Stimulated activated CD4-positive, alpha-beta T cell treated with anti-CD3 and anti-CD28 coated beads, Interleukin-4, amount 100 ng/mL, for 4 hours (primary cell): ENCODE measurements at places on chromosomes 6 and 20.

DNA sequence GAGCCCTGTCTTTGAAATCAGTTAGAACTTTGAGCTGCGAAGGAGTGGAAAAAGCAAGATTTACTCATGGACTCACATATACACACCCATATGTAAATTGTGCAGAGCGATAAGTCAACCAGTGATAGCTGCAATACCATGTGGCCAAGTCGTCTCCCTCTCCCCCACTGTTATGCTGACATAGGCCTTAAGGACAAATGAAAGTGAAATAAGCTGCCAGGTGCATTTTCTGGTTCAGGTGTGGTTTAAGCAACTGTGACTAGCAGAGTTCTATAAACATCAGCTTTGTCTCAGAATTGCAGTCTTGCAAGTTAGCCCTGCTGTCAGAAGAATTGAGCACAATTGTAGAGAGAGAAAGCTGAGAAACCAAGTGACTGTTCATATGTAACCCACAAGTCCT, 9.6 kb downstream of the FAM83B start:
- no peak for DNase-seq

GRCh38 chr6:48916607-48917006, 546.4 kb downstream of the MMUT start:
- no peak for DNase-seq

DNA sequence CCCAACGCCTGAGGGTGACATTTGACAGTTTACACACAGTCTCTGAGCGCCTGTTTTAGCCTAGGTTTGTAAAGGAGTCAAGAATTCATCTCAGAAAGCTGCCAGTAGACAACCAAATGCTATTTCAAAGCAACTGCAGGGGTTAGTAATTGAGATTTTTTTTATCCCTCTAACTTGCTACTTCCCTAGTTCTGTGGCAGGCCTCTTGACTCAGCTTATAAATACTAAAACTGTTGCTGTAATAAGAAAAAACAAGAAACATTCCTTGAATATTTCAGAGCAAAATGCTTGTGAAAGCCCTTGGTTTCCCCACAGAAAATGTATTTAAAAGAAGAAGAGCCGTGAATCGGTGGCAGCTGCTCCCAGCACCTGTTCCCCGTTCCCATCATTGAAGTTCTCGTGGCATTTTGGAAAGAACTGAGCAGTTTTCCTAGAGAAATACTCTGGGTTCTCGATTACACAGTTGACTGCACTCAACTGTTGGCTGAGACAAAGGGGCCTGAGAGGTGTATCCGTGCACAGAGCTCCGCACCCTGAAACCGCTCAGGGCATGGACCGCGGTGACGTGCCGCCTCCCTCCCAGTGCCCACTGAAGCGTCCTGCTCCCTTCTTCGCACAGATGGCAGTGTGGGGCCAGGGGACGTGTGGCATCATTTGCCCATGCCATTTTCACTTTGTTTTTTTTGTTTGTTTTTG, 20.9 kb downstream of the DLL1 start:
- no peak for DNase-seq

DNA sequence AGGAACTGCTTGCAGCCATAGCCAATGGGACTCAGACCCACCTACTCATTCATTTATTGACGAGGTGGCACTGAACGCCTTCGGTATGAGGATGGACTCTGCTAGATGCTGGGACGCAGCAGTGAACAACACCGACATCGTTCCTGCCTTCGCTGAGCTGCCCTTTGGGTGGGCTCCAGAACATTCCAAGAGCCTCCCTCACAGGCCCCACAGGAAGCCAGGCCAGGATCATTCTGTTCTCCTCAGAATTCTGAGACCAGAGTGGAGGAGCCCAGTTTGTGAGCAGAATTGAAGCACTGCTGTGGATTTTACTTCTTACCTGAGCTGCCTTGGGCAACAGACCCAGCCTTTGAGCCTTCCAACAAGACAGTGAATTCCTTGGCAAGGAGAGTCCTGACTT, 82.1 kb downstream of the KCNB1 start:
- no peak for DNase-seq

- DNase-seq, result no peak
Observed at GRCh38 chr20:41000628-41001027, 28.0 kb upstream of the TOP1 start.

- no peak for DNase-seq
Observed at GRCh38 chr6:125910527-125910926, 46.0 kb upstream of the HINT3 start.

- DNase-seq, result peak; percentile 80
Observed at GRCh38 chr6:36094753-36095496, 35.4 kb upstream of the MAPK13 start.

- no peak for DNase-seq
Observed at GRCh38 chr6:148898376-148899014, 151.7 kb downstream of the UST start.

DNA sequence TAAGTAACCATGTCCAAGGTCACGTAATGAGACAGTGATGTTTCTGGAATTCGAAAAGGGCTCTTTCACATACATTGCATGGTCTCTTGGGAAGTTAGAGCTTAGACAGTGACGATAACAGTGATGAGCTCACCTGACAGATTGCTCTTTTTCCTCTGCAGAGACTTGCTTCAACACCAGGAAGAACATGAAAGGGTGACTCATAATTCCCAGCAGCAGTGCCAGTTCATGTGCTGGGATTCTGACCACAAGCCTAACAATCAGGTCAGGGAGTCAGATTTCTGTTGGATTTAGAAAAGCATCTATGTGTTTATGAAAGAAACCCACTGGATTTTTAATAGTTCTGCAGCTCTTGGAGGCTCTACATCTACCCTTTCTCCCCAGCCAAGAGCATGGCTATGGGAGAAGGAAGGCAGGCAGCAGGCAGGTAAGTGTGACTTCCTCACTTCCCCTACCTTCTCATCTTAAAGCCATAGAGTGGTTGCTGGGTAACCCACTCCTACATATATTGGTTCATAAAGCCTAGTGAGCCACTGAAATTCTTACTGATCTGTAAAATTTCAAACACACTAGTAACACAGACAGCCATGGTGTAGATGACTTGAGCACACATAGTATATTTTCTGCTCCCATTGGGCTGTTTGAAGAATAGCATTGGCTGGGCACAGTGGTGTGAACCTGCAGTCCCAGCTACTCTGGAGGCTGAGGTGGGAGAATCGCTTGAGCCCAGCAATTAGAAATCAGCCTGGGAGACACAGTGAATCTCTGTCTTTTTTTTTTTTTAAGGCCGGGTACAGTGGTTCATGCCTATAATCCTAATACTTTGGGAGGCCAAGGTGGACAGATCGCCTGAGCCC, 44.4 kb upstream of the LOC128125822 start:
- no peak for DNase-seq

DNA sequence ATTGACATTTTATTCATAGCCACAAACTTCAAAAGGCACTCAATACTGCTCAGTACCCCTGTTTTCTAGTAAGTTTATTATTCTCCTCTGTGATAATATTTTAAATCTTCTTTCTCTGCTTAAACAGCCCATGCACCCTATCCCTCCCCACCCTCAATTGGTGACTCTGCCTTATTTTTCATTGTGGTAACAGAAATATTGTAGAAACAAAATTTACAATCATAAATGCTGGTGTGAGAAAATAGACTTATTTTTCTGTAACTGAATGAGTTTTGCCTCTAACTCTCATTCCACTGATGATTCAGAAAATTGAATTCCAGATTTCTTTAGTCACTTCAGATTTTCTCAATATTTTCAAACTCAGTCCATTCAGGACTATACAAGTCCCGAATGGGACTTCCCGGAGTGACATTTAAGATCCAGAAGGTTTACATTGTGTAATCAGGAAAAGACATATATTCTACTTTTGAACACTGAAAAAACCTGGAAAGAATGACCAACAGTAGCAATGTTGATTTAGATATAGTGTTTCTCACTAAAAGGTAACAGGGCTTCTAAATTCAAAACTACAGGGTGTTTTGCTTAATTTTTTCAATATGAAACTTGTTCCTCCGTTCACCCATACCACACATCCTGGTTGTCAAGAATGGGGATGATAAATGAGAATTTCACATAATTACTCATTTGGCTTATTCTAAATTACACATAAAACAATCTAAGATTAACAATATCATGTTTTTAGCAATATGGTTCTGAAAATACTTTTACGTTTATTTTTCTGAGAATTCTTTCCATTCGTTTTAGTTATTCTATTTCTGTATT, 34.8 kb upstream of the UST start:
- DNase-seq, result no peak

- no peak for DNase-seq
Observed at GRCh38 chr6:73078908-73079610, 146.2 kb downstream of the KHDC1L start.

DNA sequence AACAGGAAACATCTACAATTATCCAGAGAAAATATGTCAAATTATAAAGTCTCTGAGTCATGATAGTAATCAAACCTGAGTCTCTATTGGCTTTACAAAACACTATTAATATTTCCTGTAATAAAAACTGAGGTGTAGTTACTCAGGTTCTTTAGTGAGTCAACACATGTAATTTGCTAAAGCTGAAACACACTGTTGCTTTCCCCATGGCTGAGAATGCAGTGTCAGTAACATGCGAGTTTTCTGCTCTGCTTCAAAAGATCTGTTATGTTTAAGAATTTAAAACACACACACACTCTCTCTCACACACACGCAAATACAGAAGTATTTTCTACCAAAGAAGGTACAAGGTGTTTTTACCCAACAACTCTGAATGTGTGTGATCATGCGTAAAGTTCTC, 38.6 kb downstream of the ATXN1 start:
- no peak for DNase-seq

GRCh38 chr6:40956936-40957335, 82.1 kb downstream of the UNC5CL start:
- no peak for DNase-seq

- no peak for DNase-seq
Observed at GRCh38 chr6:136751991-136752390, 40.3 kb downstream of the MAP3K5 start.

GRCh38 chr6:11869672-11870340, 91.2 kb upstream of the ADTRP start:
- DNase-seq, result no peak

DNA sequence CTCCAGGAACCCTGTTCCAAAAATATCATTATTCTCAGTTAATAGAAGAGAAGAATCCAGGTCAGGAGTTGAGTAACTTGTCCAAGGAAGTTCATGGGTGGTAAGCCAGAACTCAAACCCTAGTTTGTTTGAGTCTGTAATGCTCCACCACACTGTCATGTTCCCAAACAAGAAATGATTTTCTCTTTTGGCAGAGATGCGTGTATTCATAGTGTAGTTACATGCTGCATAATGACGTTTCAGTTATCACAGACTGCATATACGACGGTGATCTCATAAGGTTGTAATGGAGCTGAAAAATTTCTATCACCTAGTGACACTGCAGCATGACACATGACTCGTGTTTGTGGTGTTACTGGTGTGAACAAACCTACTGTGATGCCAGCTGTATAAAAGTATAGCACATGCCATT, 102.6 kb downstream of the TULP4 start:
- no peak for DNase-seq

- peak; percentile 47 for DNase-seq
Observed at GRCh38 chr6:149060300-149060984, 257.1 kb upstream of the TAB2 start.

- DNase-seq, result peak; percentile 2
Observed at GRCh38 chr6:28081486-28081751, 1.1 kb downstream of the ZNF165 start.

DNA sequence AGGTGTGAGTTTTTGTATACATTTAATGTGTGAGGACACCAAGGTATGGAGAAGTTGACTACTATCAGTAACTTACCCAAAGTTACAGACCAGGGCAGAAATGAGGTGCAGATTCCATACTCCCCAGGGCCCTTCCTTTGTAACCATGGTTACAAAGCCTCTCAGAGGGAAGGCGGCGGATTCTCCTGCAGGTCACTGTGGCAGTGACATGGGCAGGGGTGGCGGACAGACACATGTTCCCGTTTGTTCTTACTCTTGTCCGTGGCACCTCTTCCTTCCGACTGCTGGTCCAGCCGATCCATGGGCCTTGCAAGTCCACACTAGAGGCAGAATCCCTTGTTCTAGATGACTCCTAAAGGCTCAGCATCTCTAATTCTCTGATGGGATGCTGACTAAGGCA, 43.0 kb downstream of the PDYN start:
- DNase-seq, result no peak

- no peak for DNase-seq
Observed at GRCh38 chr6:135568379-135568778, 70.8 kb upstream of the AHI1 start.

DNA sequence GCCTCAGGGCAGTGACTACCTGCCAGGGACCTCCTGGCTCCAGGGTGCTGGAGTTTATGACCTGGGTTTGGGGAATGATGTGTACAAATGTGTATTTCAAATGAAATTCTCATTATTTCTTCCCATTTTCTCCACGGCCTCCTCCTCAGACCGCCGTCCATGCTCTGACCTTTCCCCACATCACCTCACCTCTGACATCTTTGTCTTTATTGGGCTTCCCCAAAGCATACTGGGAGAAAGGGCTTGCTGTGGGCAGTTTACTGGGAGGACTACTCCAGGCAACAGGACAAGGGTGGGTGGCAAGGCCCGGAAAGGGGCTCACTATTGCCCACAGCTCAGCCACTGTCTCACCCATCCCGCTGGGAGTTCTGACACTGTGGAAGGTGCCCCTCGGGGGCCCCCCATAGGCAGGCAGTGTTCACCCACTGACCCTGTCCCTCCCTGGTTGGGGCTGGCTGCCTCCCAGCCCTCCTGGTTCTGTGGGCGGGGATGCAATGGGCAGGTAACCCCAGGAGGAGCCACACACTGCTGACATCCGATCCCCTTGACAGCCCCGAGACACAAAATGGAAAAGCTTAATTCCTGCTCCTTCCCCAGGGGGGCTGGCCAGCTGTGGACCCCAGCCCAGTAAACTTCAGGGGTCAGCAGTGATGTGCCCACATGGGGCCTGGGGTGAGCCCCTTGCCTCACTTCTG, 39.8 kb upstream of the CST7 start:
- DNase-seq, result no peak

GRCh38 chr20:44700306-44700705, 14.9 kb upstream of the CCN5 start:
- no peak for DNase-seq

GRCh38 chr6:1739220-1739619, 129.5 kb downstream of the FOXC1 start:
- no peak for DNase-seq

GRCh38 chr20:8401556-8401955, 269.5 kb downstream of the PLCB1 start:
- DNase-seq, result no peak
